Brain pericyte (primary cell): ENCODE measurements at places on chromosomes 2 and 18.

DNA sequence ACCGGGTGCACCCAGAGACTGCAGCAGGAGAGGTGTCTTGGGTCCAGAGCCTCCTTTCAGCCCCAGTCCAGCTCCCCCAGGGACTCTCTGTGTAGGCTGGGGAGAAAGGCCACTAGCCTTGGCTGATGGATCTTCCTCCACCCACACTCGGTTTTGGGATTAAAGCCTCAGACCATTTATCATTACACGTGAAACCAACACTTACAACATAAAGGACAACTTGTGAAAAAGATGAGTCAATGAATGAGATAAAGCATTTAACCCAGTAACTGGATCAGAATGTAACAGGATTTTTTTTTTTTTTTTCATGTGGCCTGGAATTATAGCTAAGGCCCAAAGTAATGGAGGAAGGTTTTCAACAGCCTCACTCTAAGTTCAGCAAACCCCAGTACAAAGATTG is 32.1 kb downstream of the NAT8 start:
- DNase-seq = no peak

DNA sequence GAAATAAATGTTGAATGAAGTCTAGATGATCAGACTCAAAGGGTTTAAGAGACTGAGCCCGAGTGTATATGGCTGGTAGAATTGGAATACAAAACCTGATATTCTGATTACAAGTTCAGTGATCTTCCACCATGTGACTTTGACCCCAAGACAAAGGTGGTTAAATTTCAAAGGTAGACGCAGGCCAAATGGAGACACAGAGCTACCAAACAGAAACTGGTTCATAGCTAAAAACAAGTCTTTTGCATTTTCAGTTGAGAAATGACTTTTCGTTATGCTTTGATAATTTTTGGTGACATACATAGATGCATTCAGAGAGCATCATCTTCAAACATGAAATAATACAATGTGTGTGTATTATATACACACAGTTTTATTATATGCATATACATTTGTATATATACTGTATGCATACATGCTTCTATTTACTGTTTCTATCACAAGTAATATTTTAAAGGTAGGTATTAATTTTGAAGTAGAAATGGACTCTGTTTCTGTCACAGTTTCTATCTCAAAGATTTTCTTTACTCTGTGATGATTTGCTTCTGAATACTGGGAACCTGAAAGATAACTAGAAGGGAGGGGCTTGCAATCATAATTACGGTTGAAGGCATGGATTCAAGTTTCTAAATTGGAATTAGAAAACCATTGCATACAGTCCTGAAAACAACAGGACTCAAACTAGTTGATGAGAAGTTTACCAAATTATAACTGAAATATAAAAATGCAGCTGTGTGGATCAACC is 142.3 kb downstream of the ABCA12 start:
- DNase-seq = no peak

- DNase-seq = no peak
Observed at GRCh38 chr18:74734013-74734444, 136.4 kb downstream of the ZNF407 start.

- no peak for DNase-seq
Observed at GRCh38 chr2:10924441-10924840, 12.7 kb downstream of the KCNF1 start.

DNA sequence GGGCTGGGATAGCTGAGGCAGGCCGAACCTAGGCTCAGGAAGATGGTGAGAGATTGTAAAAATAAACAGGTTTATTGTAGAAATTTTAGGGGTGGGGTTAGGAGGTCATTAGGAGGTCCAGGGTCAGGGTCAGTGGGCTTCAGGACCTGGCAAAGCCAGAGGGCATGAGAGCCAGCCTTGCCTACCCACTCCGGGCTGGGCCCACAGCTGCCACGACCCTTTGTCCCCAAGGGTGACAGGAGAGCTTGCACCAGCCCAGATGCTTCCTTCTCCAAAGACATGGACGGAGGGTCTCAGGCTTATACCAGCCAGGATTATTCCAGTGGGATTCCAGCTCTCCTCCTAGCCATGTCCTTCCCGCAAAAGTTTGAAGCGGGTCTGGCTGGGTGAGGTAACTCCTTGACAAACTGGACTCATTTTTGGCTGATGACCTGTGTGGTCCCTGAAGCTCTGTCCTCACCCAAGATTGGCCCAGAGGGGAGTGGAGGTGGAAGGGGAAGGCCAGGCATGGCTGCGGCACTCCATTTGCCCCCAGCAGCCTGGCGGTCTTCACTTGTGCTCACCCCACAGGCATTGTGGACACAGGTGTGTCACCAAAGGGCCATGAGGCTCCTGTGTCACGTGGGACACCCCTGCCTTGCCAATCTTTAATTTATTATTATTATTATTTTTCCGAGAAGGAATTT is 23.8 kb upstream of the ATOH8 start:
- DNase-seq = no peak

DNA sequence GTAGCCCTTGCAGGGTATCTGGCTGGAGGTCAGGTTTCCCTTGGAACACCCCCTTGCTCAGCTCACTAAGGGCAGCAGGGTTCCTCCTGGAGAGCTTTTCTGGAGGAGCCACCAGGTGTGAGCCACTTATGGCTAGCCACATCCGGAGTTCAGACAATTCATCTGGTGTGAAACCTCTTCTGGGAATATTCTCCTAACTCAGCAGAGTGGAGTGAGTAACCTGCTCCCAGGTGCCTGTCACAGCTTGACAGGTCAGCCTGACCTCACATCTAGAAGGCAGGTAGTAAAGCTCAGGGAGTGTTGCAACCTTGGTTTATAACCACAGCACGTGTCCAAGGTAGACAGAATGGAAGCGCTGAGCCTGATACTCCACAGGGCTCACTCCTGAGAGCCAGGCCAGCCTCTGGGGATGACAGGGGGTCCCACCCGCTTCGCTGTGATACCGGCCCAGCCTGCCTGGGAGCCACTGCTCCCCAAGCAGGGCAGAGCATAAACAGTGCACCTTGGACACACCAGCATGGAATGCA is 62.6 kb upstream of the TGFA start:
- DNase-seq = no peak

DNA sequence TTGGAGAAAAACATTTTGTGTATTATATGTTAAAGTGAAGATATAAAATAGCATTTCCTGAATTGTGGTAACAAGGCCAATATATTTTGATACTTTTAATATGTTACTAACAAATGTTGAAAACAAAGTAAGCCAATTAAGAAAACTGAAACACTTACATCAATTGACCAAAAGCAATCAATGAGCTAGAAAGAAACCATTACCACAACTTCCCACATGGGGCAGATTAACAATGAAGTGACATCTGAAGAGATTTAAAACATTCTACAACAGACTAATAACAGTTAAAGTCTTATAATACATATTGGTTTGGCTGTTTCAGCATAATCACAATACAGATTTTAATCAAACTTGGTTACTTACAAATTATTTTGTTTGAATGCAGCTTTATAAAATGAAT is 282.4 kb upstream of the NETO1 start:
- no peak for DNase-seq

DNA sequence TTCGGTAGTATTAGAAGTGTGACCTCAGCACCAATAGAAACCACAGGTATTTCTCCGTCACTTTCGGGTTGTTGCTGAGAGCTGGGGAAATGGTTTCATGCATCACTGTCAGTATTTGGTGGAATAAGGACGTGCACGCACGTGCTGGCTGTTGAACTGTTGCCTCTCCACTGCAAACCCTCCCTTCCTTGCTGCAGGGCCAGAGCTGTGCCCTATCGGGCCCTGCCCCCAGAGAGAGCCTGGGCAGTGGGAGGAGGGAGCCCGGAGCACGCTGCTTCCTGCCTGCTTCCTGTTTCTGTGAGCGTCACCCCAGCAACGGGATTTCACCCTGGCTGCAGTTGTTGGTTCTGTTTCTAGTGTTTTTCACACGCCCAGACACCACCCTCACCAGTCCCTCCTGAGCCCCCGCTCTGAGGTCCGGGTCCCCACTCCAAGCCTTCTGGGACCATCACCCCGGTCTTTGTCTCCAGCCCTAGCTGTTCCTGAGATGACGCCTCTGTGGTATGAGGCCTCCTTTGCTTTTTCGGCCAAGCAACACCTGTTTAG is 47.4 kb downstream of the LRRFIP1 start:
- DNase-seq = no peak

- no peak for DNase-seq
Observed at GRCh38 chr2:38615237-38615636, 12.5 kb upstream of the HNRNPLL start.
